ENCODE measurements at places on chromosomes 16 and 17.
A peak's percentile ranks its signal among the peaks of the same experiment; 100 is the strongest.

DNA sequence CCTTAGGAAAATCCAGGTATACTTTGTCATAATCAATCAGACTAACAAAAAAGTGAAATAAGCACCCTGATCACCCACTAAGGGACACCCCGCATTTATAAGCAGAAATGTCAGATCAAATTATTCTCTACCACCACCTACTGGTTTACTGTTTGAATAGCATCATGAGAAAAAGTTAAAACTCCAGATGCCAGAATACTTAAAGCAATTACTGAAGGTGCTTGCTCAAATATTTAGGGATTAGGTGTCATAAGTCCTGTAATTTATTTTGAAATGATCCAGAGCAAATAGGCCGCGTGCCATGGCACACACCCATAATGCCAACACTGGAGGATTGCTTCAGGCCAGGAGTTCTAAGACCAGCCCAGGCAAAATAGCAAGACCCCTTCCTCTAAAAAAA is 2.3 kb downstream of the TOP2A start:
- no peak for DNase-seq

GRCh38 chr17:74972107-74972972 is at the start of gene HID1:
HID1 (minus strand) TSS chr17:74972759; CDS start chr17:74972656, 103 bp downstream.
- peak; percentile 74 for DNase-seq

- no peak for DNase-seq
Observed at GRCh38 chr17:19717411-19717908, 1.1 kb upstream of the SLC47A2 start.

DNA sequence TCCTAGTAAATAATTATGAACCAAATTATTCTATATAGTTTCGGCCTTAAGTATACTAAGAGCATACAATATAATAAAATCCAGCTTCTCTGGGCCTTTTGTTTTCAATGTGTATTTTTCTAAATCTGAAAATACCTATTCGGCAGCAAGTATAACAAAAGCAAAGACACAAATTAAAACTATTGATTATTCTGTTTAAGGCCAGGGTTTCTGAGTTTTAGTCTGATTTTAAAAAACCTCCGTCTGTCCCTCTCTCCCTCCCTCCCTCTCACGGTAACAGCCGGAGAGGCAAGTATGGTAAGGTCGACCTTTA is 1.5 kb downstream of the TOB1 start:
- no peak for DNase-seq

- DNase-seq, result no peak
Observed at GRCh38 chr16:1575578-1575977, 36.3 kb downstream of the IFT140 start.

DNA sequence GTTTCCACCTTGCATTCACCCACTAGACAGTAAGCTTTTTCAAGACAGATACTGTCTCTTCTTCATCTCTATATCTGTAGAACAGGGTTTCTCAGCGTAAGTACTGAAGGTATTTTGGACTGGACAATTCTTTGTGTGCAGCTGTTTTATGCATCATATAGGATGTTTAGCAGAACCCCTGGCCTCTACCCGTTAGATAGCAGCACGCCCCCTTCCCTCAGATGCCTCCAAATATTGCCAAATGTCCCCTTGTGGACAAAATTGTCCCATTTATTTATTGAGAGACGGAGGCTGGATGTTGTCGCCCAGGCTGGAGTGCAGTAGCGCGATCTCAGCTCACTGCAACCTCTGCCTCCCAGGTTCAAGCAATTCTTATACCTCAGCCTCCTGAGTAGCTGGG is 263.3 kb upstream of the TBX2 start:
- DNase-seq, result no peak

- no peak for DNase-seq
Observed at GRCh38 chr17:67531291-67531690, 154.2 kb downstream of the PITPNC1 start.

DNA sequence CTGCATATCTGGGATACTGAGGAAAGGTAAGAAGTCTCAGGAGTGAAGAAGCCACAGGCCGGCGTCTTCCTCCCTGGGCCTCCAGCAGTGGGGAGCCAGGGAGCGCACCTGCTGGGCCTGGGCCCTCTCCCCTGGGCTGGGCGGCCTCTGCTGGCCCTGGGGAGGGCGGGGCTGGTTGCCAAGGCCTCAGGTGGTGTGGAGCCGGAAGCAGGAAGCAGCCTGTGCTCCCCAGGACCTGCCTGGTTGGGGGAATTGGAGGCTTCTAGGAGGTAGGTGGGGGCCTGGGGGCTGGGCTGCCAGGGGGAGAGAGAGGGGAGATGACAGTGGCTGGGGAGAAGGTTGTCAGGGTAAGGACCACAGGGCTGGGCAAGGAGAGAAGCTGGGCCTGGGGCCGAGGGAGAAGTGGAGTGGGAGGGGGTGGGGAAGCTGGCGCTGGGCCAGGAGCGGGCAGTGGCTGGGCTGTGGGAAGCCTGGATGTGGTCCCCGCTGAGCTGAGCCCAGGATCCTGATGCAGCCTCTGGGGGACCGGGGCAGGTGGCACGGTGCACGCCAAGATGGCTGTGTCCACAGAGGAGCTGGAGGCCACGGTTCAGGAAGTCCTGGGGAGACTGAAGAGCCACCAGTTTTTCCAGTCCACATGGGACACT is at the start of gene SMIM22:
Gene SMIM22 (plus strand): TSS at position 189 of the 647 bp plus-strand sequence. CDS start 366 bp downstream, at position 555.
- no peak for DNase-seq

- DNase-seq, result no peak
Observed at GRCh38 chr16:86027373-86028126, 128.6 kb downstream of the IRF8 start.

- no peak for DNase-seq
Observed at GRCh38 chr16:85338638-85338982, 226.3 kb upstream of the CIBAR2 start.

DNA sequence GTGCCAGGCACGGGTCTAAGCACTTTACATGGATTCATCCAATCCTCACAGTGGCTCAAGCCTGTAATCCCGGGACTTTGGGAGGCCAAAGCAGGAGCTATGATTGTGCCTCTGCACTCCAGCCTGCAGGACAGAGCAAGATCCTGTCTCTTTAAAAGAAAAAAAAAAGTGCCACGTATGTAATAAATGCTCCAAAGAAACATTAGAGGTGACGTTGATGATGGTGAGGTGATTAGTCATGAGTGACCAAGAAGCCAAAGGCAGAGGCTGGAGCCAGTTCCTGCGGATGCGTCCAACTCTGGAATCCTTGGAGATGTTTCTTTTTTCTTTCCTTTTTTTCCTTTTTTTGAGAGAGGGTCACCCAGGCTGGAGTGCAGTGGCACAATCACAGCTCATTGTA is 59.4 kb upstream of the SIAH1 start:
- peak; percentile 46 for DNase-seq

DNA sequence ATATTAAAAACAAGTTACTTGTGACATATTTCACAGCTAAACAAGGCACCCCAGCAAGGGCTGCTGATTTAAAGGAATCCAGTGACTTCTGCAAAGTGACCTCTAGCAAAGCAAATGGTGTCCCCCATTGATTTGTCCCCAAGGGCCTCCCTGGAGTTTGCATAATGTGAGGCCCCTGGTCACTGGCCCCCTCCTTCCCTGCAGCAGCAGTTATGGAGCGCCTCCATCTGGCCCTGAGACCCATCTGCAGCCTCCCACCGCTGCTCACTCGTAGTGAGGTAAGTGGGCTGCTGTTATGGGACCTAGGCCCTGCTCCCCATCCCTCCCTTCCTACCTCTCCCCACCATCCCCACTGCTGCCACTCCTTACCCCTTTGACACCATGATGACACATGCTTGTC is 19.6 kb upstream of the EEF2K start:
- DNase-seq, result no peak

DNA sequence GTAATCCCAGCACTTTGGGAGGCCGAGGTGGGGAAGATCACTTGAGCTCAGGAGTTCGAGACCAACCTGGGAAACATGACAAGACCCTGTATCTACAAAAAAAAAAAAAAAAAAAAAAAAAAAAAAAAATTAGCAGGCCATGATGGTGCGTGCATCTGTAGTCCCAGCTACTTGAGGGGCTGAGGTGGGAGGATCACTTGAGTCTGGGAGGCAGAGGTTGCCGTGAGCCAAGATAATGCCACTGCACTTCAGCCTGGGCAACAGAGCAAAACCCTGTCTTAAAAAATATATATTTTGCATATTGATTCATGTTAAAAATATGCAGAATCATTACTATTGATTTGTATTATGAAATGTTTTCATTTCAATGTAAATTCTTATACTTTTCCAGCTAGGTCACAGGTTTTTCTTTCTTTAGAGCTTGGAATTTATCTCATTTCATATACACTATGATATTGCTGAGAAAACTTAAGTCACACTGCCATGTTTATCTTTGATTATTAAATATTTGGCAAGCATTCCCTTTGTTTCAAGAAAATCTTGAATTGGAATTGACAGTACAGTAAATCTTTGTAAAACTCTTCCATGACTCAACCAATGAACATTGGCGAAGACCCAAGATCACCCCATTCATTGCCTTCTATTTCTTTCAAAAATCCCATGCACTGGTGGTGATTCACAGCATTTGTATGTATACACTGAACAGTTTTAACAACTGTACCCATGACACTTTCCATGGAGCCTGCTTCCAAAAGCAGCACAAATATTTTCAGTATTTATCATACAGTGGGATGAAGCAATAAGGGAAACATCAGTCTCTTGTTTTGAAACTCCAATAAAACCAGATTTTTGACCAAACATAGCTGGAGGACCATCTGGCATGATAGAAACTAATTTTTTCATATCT is 83.5 kb upstream of the TNRC6A start:
- no peak for DNase-seq

DNA sequence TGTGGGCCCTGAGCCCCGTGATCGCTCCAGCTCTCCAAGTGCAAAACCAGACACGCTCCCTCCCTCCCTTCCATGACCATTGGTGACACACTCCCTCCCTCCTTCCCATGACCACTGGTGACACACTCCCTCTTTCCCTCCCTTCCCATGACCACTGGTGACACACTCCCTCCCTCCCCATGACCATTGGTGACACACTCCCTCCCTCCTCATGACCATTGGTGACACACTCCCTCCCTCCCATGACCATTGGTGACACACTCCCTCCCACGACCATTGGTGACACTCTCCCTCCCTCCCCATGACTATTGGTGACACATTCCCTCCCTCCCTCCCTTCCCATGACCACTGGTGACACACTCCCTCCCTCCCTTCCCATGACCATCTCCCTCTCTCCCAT is 56.3 kb downstream of the LMF1 start:
- DNase-seq, result no peak

GRCh38 chr16:17104654-17105053 is 366.1 kb downstream of the XYLT1 start:
- no peak for DNase-seq

- no peak for DNase-seq
Observed at GRCh38 chr17:30161601-30162000, 45.0 kb downstream of the NSRP1 start.

- DNase-seq, result no peak
Observed at GRCh38 chr16:87017371-87018012, 299.7 kb downstream of the C16orf95 start.

GRCh38 chr16:84585467-84585866 is 32.4 kb downstream of the COTL1 start:
- DNase-seq, result no peak

DNA sequence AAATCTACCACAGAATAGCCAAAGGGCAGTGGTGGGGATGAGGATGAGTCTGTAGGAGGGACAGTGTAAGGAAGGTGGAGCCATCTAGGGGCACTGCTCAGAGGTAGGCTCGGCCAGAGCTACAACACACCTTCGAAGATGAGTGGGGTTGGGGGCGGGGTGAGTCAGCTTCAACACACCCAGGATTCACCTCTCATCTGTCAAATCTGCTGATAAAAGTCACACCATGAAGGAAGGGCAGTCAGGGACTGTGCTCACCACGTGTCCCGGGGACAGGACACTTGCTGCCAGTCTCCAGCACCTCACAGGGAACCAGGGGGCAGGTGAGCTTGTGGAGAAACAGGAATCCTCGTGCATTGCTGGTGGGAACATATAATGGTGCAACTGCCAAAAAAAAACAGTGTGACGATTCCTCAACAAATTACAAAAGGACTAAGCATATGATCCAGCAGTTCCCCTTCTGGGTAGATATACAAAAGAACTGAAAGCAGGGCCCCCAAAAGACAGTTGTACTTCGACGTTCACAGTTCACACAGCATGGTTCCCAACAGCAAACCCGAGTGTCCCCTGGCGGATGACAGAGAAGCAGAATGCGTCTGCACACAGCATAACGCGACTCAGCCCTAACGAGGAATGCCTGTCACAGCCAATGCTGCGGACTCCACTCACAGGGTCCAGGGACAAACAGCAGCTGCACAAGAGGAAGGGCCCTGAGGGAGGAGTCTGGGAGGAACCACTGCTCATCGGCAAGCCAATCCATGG is 133.1 kb downstream of the ANKRD11 start:
- DNase-seq, result no peak

- no peak for DNase-seq
Observed at GRCh38 chr17:49258394-49258793, 27.8 kb upstream of the PHOSPHO1 start.

- no peak for DNase-seq
Observed at GRCh38 chr17:14760212-14760611, 459.3 kb downstream of the HS3ST3B1 start.

GRCh38 chr17:56257075-56257474 is 103.8 kb downstream of the ANKFN1 start:
- DNase-seq, result no peak

GRCh38 chr17:37506678-37507077 is 17.0 kb downstream of the DUSP14 start:
- peak; percentile 38 for DNase-seq

GRCh38 chr17:8123695-8124349 is at the start of gene HES7:
HES7 (minus strand) TSS chr17:8124106; CDS start chr17:8124084, 22 bp downstream.
- no peak for DNase-seq

DNA sequence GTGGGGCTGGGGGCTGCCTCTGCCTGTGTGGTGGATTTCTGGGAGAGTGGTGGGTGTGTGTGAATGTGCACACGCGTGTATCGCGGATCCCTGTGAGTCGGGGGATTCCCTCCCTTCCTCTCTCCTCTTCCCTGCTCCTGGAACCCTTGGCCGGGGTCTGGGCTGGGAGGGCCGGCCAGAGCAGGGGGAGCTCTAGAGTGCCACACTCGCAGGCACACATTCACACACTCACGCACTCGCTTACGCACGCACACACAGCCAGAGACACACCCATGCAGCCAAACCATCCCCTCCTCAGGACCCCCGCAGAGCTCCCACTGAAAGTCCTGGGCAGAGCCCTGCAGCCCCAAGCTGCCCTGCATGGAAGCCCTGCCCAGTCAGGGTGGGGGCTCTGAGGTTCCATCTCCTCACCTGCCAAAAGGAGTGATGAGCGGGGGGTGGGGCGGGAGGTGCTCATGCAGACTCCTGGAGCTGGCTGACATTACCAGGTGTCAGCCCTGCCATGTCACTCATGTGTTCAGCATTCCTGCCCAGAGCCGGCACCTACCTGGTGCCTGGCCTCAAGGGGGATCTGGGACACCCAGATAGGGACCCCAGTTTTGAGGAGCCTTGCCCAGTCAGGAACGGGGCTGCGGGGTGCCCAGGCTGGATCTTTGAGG is 1.9 kb downstream of the NECAB2 start:
- DNase-seq, result peak; percentile 15
